ENCODE measurements at places on chromosomes 5 and 9. TPM values are rescaled to one million over a fixed set of nuclear protein-coding genes. Genes with fewer than 3 reads are reported as not detected.

Gene IL7R
- total RNA-seq: 3.2 TPM

Gene DBH
- not detected for total RNA-seq

Gene OGN
- total RNA-seq: under 0.01 TPM

Gene OTP
- total RNA-seq: not detected

Gene BRINP1
- total RNA-seq: under 0.01 TPM

Gene CYLC2
- not detected for total RNA-seq

Gene HTR4
- not detected for total RNA-seq

Gene LAMC3
- total RNA-seq: under 0.01 TPM
